ENCODE measurements at places on chromosomes 7 and 10.
A peak's percentile ranks its signal among the peaks of the same experiment; 100 is the strongest.

GRCh38 chr10:47371629-47372485, 12.2 kb downstream of the ZNF488 start:
- no peak for DNase-seq

GRCh38 chr7:47254081-47254977, 327.6 kb downstream of the TNS3 start:
- DNase-seq, result peak; percentile 31

- DNase-seq, result peak; percentile 29
These were observed 101.9 kb upstream of the PIP4K2A start for GRCh38 chr10:22816298-22816653.

GRCh38 chr10:113572520-113573290, 19.9 kb downstream of the HABP2 start:
- DNase-seq, result no peak

- DNase-seq, result no peak
These were observed 104.5 kb downstream of the GRID1 start for GRCh38 chr10:86261941-86262687.

GRCh38 chr7:158015403-158016179, 572.0 kb downstream of the PTPRN2 start:
- no peak for DNase-seq

DNA sequence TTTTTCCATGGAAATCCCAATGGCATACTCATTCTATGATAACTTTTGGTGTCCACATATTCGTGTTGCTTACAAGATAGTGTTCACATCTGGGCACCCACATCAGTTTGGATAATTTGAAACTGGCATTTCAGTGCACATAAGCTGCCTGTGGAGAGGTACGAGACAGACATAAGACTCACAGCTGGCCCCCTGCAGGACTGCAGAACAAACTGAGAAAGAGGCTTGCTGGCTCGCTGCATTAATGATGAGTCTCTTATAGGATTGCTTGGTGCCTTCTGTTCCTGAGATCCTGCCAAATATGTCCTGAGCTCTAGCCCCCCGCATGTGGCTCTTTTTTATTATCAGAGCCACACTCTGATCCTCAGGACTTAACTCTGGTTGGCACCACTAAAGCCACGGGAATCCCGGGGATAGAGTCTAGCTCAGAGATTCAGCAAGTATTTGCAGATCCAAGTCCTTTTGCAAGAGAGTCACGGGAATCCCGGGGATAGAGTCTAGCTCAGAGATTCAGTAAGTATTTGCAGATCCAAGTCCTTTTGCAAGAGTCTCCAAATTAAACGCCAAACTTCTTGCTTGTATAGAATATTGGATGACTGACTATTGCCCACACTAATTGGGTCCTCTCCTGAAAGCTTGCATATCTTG, 34.0 kb upstream of the JCAD start:
- no peak for DNase-seq

DNA sequence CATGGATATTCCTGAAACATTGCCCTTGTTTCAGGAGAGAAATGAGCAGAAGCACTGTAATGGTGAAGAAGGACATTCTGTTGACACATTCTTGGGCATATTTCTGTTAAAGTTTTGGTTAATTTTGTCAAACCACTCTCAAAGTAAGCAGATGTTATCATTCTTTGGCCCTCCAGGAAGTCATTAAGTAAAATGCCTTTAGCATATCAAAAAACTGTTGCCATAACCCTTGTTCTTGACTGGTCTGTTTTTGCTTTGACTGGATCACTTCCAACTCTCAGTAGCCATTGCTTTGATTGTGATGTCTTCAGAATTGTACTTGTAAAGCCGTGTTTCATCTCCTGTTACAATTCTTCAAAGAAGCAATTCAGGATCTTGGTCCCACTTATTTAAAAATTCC, 404.3 kb upstream of the LRRTM3 start:
- DNase-seq, result no peak

DNA sequence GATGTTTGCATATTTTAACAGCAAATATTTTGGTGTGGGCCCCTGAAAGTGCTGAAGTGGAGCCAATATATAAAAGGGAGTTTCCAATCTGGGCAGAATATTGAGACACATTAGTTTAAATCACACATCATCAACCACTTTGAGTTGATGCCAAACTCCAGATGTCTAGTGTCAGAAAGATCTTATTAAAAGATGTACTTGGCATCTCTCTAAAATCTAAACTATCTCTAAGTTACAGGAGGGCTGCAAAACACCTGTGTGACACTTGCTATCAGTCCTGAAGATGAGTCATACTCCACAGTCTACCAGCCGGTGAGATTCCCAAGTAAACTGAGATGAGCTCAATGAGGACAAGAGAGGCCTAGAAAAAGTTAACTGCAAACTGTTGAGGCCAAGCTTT, 11.4 kb downstream of the JAZF1 start:
- DNase-seq, result no peak

DNA sequence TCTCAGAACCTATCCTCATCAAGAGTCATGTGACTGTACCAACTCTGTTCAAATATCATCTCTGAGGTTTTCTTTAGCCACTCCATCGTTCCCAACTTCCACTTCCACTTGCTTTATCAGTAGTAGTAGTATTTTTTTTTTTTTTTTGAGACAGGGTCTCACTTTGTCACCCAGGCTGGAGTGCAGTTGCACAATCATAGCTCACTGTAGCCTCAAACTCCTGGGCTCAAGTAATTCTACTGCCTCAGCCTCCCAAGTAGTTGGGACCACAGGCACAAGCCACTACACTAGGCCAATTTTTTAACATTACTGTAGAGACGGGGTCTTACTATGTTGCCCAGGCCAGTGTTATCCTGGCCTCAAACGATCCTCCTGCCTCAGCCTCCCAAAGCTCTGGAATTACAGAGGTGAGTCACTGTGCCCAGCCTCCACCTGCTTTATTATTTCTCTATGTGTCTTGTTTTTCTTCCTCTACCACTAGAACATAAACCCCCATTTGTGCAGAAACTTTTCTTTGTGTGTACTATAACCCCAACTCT, 5.9 kb downstream of the NCAPG2 start:
- DNase-seq, result no peak

- DNase-seq, result no peak
These were observed 90.7 kb downstream of the APBB1IP start for GRCh38 chr10:26528715-26529393.

All from SHP77 (cell line).